ENCODE measurements at places on chromosomes 5 and 9.

GRCh38 chr5:172274951-172275753 is 8.4 kb downstream of the UBTD2 start:
- no peak for DNase-seq

GRCh38 chr9:79672236-79672635 is 100.5 kb downstream of the TLE4 start:
- no peak for DNase-seq

- no peak for DNase-seq
These were observed 11.8 kb upstream of the ZDHHC11 start for GRCh38 chr5:862367-863243.

- no peak for DNase-seq
These were observed 42.9 kb upstream of the MEF2C start for GRCh38 chr5:88925692-88926490.

DNA sequence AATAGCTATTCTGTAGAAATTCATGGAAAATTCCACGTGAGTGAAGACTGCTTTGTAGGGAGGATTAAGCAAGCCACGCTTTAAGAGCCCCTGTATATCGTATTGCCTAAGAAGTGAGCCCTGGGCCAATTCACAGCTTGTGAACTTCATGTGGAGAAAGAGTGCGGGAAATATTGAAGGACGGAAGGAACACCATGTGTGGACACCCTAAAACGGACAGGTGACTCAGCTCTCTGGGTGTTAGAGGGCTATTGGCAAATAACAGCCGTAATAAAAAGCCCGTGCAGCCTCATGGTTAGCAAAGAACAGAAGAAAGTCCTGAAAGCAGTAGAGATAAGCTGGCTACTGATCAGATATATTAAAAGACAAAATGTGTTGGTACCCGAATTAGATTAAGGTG is 26.4 kb downstream of the ZNF366 start:
- no peak for DNase-seq

DNA sequence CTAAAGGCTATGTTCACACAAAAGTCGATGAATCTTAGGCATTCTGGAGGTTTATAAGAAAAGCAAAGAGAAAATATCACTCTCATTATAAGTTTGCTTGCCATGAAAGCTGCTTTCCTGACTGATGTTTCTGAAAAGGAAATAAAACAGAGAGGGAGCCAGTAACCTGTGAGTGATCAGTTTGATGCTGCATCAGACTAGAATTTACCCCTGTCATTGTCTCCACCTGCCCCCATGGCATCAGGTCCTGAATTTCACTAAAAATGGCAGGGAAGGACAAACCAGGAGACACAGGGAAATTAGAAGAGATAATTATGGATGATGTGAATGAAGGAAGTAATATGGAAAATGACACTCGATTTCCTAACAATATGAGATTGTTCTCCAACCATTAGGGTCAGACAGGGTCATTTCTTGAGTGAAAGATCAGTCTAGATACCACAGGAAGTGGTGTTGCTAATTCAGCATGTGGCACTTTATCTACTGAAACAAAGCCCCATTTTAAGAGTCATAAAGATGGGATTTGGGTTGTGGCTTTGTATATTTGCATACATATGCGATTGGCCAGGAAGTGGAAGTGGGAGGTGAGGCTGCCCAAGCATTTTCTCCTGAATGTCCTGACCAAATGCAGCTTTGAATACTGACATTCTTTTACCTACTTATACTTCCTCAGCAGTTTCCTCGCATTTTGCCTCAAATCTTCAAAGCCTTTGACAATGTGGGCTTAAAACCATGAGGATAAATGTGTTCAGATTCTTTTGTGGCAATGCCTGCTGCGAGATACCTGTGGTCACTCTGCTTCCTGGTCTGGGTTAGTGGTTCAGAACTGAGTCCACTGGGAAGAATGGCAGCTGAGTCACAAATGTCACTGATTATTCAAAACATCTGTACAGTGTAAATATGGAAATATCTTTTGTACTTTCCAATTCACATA is 29.7 kb downstream of the MEGF10 start:
- peak; percentile 77 for DNase-seq

DNA sequence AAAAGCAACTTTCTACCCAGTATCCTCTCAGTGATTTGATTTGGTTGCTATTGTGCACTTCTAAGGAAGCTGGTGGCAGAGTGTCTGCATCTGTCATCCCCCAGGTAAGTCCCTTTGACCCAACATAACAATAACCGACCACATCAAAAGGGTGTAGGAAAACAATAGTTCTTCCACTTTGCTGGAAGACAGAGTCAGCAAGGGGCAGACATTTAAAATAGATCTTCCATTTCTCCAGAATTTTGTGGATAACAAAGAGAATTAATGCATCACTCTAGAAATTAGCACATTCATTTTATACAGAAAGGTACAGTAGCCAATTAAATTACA is 177.5 kb downstream of the EBF1 start:
- no peak for DNase-seq

GRCh38 chr9:117365438-117365837 is 49.4 kb downstream of the ASTN2 start:
- DNase-seq: no peak

DNA sequence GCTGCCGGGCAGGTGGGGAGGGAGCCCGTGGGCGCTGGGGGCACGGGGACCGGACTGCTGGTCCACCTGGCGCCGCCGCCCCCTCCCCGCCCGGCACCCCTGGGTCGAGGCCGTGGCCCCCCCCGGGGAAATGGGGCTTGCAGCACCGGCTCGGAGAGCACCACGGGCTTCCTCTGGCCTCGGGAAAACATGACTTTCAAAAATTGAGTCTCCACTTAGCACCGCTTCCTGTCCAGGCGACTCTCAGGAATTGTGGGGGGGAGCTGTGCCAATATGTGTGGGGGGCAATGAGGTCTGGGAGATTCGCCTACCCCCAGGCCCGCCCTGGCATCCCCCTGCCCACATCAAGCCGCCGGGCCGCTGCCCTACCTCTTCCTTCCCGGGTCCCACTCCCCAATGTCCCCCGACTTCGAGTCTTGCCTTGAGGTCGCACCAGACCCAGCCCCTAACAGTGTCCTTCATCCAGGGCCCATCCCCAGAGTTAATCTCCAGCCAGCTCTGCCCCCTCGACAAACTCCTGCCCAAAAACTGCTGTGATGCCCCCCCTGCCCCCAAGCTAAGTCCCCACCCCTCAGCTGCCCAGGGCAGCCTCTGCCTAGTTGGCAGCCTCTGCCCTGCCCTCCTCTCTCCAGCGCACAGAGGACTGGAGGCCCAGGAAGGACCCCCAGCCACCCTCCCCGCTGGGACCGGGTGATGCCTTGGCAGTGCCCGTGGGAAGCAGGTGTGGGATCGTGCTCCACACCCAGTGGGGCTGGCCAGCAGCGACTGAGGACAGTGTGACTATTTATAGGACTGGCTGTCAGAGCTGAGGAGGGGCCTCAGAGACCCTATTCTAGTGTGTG is 3.9 kb downstream of the EGFL7 start:
- DNase-seq: no peak

DNA sequence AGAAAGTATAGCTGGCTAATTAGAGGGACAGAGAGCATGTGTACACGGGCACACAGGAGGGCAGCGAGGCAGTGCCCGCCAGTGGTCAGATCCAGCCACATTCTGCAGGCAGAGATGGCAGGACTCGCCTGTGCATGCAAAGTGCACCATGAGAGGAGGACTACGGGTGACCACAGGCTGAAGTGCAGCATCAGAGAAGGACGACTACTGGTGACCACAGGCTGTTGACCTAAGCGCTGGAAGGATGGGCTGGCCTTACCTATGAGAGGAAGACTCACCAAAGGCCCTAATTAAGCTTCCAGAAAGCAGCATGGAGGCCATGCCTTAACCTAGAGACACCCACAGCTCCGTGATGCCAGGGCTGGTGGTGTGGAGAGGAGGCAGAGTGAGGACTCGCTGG is 54.2 kb upstream of the SLC25A51 start:
- DNase-seq: no peak

DNA sequence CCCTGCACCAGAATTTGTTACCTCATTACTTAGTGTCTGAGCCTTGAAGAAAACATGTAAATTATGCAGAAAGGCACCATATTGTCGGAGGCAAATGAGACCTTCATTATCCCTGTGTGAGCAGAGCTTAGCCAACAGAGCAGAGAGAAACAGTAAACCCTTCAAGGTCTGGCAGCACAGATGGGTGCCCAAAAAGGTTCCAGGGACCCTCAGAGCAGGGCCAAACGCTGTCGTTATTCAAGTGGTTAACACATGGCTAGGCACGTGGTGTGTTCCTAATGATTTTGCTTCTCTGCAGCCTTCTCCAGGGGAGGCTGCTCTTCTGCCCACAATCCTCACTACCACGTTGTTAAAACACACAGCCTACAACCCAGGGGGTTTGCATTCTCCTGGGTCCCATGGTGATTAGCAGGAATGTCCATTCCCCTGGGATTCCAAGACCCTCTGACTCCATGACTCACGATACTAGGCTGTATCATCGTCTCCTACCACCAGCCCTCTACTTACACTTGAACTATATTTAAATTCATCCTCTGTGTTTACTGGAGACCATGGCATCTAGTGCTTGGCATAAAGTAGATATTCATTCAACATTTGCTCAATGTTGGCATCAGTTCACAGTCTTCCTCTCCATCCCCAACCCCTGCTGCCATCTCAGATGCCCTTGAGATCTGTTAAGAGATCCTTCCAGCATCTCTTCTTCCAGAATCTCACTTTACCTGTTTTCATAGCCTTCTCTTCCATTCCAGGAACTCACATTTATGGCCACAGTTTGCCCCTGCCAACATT is 174.5 kb upstream of the RAD23B start:
- DNase-seq: no peak

DNA sequence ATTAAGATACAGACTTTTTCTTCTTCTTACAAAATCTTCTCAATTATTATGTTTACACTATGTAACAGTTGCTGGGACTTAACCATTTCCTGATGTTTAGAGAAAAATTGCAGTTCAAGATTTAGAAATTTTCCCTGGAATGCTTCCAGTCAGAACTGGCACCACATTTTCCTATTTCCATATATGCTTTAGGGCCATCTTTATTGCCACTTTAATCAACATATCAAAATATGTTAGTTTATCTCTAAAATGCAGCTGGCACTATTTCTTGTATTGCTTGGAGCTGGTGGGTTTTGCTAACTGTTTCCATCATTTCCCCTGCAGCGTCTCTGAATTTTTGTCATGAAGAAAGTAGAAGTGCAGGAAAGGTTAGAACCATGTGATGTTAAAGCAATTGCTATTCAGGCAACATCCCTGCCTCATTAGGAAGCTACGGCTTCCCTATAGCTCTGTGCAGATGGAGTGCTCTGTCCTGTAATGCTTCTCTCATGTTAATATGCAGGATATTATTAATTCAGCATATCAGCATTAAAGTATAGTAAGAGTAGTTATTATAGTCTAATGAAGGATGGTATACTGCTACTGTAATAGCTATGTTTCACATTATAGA is 269.1 kb downstream of the MTRR start:
- no peak for DNase-seq

DNA sequence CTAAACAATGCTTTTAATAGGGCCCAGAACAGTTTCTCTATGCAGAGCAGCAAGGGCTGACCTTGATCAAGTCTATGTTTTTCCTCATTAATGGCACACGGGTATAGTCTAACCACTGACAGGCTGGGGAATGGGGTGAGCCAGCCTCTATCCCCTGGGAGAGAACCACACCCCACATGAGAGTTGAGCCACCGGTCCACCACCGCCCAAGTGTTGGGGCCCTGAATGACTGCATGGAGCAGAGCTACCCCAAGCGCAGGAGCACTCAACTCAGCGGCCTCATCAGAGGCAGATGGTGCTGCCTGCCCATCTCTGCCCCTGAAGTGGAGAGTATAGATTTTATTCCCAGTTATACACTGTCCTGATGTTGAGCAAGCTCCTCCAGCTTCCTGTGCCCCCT is 247.9 kb upstream of the IRX1 start:
- no peak for DNase-seq

- no peak for DNase-seq
These were observed 533.9 kb upstream of the NUDT12 start for GRCh38 chr5:104096451-104096850.

DNA sequence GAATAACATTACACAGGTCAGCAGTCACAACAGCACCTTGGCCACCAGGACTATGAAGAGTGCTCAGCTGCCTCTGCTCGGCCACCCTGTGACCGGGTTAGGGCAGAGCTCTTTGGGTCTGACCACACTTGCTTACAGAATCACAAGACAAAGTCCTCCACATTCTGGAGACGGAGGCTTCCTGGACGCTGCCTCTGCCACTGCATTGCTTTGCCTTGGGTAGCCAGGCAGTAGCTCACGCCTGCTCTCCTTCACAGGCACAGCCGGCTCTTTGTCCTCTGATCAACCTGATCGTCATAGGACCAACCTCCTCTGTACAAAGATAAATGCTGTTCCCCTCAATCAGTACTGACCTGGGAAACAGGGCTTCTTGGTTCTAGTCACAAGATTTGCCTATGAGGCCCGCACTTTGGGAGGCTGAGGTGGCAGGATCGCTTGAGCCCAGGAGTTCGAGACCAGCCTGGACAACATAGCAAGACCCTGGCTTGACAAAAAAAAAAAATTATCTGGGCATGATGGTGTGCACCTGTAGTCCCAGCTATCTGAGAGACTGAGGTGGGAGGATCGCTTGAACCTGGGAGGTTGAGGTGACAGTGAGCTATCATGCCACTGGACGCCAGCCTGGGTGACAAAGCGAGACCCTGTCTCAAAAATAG is 128.4 kb upstream of the IER5L start:
- DNase-seq: no peak

DNA sequence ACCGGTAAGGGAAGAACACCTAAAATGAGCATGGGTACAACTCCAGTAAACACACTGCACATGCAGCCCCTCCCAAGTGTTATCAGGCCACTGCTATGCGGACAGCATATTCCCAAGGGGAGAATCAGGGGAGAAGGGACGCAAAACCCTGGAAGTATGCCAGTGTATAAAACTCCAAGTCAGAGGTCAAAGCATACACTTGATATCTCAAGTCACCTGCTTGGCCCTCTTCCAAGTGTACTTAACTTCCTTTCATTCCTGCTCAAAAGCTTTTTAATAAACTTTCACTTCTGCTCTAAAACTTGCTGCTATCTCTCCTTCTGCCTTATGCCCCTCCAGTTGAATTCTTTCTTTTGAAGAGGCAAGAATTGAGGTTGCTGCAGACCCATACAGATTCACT is 408.1 kb downstream of the HTR1A start:
- no peak for DNase-seq

DNA sequence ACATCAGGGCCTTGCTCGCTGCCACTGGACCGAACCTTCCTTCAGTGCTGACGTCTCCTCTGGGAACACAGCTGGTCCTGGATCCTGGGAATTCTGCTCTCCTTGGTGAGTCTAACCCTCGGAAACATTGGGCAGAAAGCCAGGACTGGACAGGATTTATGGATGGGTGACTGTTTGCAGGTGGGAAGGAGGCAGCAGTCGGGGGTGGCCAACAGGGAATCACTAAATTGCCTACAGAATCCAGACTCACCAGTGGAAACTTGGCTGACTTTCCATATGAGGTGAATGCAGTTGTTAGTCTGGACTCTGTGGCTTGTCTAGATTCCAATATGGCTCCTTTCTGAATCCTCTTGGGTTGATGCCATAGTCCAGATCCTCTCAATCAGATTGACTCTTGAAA is 203.1 kb downstream of the SAXO1 start:
- DNase-seq: peak; percentile 39

DNA sequence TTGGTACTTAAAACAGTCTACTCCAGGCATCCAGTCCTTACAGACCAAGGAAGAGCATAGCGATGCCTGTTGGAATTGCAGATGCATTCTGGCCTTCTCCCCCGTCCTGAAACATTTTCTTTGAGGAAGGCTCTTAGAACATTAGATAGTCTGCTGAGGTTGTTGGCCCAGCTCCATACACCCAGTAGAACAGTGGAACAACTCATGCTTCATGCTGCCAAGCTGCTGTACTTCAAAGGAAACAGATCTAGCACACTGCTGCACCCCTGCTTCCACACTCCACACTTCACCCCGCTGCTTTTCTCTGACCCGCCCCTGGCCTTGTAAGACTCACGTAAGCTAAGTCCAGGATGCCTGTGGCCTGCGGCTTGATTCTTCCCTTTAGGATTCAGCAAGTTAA is 33.4 kb upstream of the NCS1 start:
- DNase-seq: peak; percentile 94

All from astrocyte of the hippocampus (primary cell).